ENCODE measurements at places on chromosomes 3 and 15.

DNA sequence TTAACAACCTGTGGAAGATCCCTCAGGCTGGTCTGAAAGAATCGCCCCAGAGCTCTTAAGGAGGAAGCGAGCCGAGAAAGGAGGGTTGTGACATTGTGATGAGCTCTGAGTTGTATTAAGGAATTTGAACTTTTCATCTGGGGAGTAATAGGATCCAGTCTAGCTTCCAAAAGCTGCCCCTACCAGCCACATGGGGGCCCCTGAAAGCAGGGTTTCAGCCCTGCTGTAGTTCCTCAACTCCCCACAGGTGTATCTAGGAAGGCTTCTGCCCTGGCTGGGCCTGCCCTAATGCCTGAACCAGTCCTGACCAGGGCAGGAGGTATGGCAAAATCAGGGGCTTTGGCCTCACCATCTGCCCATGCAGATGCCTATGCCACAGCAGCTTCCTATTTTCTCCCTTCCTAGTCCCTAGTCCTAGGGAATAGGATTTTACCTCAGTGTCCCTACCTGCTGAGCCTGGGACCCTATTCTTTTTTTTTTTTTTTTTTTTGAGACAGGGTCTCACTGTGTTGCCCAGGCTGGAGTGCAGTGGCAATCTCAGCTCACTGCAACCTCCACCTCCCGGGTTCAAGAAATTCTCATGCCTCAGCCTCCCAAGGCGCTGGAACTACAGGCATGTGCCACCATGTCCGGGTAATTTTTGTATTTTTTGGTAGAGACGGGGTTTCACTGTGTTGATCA, 5.0 kb upstream of the AP3S2 start:
- DNase-seq, result peak; percentile 85

DNA sequence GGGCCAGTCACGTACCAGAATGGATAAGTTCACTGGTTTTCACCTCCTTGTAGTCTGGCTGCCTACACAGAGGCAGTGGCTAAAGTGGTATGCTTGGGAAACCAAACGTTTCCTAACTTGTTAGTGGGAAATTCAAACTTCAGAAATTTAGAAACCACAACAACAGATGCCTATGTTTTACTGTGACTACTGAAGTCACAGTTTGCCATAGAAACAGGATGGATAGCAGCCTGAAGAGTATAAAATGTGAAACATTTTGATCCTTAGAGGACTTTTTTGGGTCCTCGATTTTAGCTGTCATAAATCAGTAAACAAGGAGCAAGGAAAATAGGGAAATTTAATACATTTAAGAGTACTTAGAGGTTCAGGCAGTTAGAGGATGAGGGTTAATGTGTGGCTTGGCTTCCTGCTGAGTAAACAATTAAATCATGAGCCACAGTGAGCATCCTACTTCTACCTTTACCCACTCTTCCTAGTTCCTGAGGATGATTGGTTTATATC, 48.6 kb downstream of the CMSS1 start:
- no peak for DNase-seq

- DNase-seq, result peak; percentile 14
Observed at GRCh38 chr3:153927107-153927506, 194.1 kb upstream of the ARHGEF26 start.

GRCh38 chr3:40869939-40870338, 329.4 kb upstream of the CTNNB1 start:
- DNase-seq, result no peak

DNA sequence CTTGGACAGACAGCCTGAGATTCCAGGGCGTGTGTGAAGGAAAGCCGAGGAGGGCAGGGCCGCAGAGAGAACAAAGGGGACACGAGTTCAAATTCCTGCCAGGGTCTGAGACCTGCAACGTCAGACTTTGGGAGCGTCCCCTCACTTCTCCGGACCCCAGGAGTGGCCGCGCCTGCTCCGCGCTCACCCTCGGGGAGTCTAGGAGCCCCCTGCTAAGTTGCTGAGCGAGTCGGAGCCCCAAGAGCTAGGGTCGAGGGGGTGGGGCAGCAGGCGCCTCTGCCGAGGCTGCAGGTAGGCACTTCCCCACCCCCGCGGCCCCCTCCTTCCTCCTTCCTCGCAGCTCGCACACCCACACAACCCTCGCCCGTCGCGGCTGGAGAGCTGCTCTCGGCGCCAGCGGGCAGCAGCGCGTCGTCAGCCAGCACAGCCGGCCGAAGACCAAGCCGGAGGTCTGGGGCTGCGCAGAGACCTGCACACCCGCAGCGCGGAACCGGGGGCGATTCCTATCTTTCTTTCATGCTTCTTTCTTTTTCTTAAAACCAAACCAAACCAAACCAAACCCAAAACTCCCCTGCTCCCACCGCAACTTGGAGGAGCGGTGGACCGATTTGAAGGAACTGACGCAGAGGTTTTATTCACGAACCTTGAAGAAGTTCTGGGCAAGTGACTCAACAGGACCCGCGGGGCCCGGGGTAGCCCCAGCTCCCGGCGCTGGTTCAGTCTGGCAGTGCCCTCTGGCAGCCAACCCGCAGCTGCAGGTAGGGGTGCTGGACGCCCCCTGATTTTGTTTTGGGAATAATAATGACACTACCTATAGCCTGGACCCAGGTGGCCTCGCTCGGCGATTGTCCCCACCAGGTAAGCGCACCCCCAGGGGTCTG, at the start of gene ANKRD34C:
ANKRD34C (plus strand) TSS at position 352 of the 881 bp plus-strand sequence. CDS start 10,563 bp downstream, outside the sequence.
- no peak for DNase-seq

- no peak for DNase-seq
Observed at GRCh38 chr3:149376718-149377407, 586 bp downstream of the TM4SF1 start.
